ENCODE measurements at places on chromosomes 7 and 10. TPM values are rescaled to one million over a fixed set of nuclear protein-coding genes. Genes with fewer than 3 reads are reported as not detected.

- DNase-seq, result no peak
- H3K36me3 ChIP-seq, result no peaks in the 10 kb centered on the region
- no peak overlapping the region for H3K4me3 ChIP-seq
- H3K4me1 ChIP-seq, result no peaks in the 10 kb centered on the region
- H3K27me3 ChIP-seq, result no peaks in the 10 kb centered on the region
Observed at GRCh38 chr10:55837273-55837672, 523.8 kb downstream of the ZWINT start.

The HKDC1 gene
- total RNA-seq, result 5.9 TPM

- no peak for DNase-seq
- H3K4me1 ChIP-seq, result no peaks in the 10 kb centered on the region
- no peaks in the 10 kb centered on the region for H3K27me3 ChIP-seq
- no peak overlapping the region for H3K4me3 ChIP-seq
- H3K36me3 ChIP-seq, result peaks cover 3% of the 10 kb centered on the region
- no peak overlapping the region for H3K27ac ChIP-seq
Observed at GRCh38 chr10:7832060-7832459, 13.8 kb downstream of the TAF3 start.

- H3K27me3 ChIP-seq, result no peaks in the 10 kb centered on the region
- peaks cover 36% of the 10 kb centered on the region for H3K36me3 ChIP-seq
- H3K4me3 ChIP-seq, result no peak overlapping the region
- H3K4me1 ChIP-seq, result no peaks in the 10 kb centered on the region
Observed at GRCh38 chr10:42596196-42596595, 42.2 kb downstream of the ZNF33B start.

GRCh38 chr10:29202386-29202940 lies 86.4 kb upstream of the LYZL1 start:
- H3K4me1 ChIP-seq, result no peaks in the 10 kb centered on the region
- no peaks in the 10 kb centered on the region for H3K27me3 ChIP-seq
- H3K36me3 ChIP-seq, result no peaks in the 10 kb centered on the region
- H3K27ac ChIP-seq, result no peak overlapping the region
- no peak for DNase-seq
- H3K4me3 ChIP-seq, result no peak overlapping the region

- H3K4me3 ChIP-seq, result no peak overlapping the region
- H3K4me1 ChIP-seq, result no peaks in the 10 kb centered on the region
- no peak overlapping the region for H3K27ac ChIP-seq
- DNase-seq, result no peak
- no peaks in the 10 kb centered on the region for H3K36me3 ChIP-seq
Observed at GRCh38 chr7:91033574-91033973, 230.7 kb upstream of the FZD1 start.

DNA sequence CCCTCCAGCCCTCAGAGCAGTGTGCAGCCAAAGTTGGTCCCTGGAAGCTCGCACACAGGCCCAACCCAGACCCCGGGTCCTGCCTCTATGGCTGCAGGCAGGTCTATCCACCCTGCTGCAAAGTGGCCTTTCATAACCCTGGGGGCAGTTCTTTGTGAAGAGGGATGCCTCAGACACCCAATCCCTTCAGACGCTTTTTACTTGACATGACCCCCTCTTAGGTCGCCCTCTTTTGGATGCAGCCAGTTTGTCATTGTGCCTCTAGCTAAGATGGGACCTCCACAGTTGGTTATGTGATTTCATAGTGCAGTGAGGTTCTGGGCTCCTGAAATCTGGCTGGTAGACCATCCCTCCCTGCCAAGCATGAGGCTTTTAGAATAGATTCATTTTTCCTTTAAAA lies 27.3 kb downstream of the SMKR1 start:
- no peaks in the 10 kb centered on the region for H3K27me3 ChIP-seq
- H3K4me1 ChIP-seq, result no peaks in the 10 kb centered on the region
- H3K4me3 ChIP-seq, result no peak overlapping the region
- H3K36me3 ChIP-seq, result no peaks in the 10 kb centered on the region
- no peak for DNase-seq

DNA sequence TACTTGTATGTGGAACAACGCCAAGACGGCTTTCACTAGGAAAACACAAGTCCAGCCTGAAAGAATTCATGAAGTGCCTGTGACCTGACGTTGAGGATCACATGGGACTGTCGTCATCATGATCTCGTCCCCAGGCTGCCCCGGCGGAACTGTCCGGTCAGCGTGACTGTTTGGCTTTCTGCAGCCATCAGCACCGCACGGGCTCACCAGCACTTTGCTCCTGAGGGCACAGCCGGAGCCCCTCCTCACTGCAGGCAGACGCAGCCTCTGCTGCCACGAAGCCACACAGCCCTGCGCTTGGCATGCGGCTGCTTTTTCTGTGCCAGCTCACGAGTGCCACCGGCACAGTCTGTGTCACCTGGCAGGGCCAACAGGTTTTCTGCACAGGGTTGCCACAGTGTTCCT lies 9.4 kb upstream of the GET4 start:
- no peak overlapping the region for H3K4me3 ChIP-seq
- H3K4me1 ChIP-seq, result peaks cover 13% of the 10 kb centered on the region
- H3K27ac ChIP-seq, result peak overlapping the region; percentile 75
- no peak for DNase-seq
- no peaks in the 10 kb centered on the region for H3K27me3 ChIP-seq
- H3K36me3 ChIP-seq, result peaks cover 88% of the 10 kb centered on the region

DNA sequence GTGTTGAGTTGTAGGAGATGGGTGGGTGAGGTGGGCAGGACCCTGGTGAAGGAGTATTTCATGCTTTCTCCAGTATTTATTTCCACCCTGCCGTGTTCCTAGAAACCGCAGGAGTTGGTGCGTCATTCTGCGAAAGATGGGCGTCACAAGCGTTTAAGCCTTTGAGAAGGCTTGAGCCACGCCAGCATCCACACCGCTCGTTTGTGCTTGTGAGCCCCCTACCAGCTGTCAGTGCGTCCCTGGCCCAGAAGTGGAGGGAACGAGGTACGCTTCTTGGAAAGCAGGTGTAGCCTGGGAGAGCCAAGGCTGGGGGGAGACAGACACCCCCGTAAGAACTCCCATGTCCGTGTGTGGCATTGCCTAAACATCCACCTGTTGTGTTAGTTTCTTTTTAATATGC lies 5.7 kb downstream of the AGAP3 start:
- H3K36me3 ChIP-seq, result peaks cover 10% of the 10 kb centered on the region
- H3K27me3 ChIP-seq, result no peaks in the 10 kb centered on the region
- H3K4me3 ChIP-seq, result no peak overlapping the region
- H3K4me1 ChIP-seq, result peaks cover 67% of the 10 kb centered on the region
- no peak for DNase-seq

The CDNF gene
- 1.3 TPM for total RNA-seq

- DNase-seq, result no peak
- H3K4me1 ChIP-seq, result peaks cover 97% of the 10 kb centered on the region
Observed at GRCh38 chr10:80504158-80504811, 33.4 kb upstream of the SH2D4B start.

DNA sequence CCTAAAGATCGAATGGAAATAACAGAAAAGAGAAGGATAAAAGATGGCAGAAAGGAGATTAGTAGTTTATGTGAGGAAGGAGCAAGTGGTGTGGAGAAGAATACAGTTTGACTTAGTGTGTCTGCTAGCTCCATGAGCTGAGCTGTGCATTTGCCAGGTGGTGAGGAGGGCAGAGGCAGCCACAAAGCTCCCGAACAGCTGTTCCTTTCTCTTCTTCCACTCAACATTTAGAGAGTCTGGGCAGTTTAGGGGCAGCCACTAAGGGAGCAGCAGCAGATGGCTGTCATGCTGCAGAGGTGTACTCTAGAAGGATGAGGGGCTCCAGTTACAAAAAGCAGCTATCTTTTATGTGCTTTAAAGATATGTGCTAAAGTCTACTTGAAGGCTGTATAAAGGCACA lies 674.4 kb downstream of the GRM8 start:
- no peaks in the 10 kb centered on the region for H3K4me1 ChIP-seq
- no peak overlapping the region for H3K4me3 ChIP-seq
- no peak overlapping the region for H3K27ac ChIP-seq
- DNase-seq, result no peak

All from lower lobe of right lung (tissue), 2 donors.